ENCODE measurements at places on chromosomes 13 and 19.

- DNase-seq: no peak
Observed at GRCh38 chr19:13506471-13506820, at the start of gene CACNA1A. Gene CACNA1A, minus strand, starts transcription at chr19:13506479. Its CDS starts 255 bp downstream, at chr19:13506224.

GRCh38 chr19:48689449-48689848, 6.3 kb upstream of the FUT2 start:
- no peak for DNase-seq

DNA sequence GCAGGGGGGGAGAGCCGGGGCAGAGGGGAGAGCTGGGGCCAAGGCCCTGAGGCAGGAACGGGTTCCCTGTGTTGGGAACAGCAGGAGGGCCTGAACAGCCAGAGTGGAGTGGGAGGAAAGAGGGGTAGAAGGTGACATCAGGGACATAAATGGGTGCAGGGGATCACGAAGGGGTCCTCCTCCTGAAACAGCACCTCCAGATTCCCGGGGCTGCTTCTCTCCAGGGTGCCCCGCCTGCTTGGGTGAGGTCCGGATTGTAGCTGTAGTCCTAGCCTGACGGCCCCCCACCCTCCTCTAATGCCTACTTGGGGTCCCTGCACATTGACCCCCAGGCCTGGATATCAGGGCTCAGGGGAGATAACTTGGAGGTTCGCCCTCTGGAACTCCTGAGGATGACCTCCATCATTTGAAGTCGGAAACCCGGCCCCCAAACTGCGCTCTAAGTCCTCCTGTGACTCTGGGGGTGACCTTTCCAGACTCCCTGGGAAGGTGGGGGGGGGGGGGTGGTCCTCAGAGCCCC, 473 bp upstream of the SCN1B start:
- DNase-seq: no peak

DNA sequence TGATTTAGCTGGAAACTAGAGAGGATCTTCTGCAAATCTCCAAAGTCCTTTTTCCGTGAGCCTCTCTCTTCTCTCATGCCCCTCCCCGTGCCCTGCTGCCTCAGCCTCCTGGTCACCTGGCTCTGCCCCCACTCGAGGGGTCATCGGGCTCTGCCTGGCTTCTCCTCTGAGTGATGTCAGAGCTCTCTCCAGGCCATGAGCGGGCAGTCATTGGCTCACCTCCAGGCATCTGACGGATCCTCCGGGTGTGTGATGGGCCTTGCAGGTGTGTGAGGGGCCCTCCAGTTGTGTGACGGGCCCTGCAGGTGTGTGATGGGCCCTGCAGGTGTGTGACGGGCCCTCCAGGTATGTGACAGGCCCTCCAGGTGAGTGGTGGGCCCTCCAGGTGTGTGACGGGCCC, 10.3 kb upstream of the GAS6 start:
- no peak for DNase-seq

GRCh38 chr13:46665633-46666482, 112.9 kb downstream of the LRCH1 start:
- DNase-seq: no peak

DNA sequence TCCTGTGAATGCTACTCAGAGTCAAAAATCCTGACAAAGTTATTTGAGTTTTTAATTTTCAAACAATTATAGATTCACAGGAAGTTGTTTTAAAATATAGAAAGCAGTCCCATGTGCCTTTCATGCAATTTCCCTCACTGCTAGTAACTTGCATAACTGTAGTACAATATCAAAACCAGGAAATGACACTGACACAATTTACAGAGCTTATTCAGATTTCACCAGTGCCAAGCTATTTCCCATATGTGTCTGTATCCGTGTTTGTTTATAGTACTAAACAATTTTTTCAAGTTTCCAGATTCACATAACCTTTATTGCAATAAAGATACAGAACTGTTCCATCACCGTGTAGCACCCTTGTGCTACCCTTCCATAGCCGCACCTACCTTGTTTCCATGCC, 934.6 kb downstream of the PCDH17 start:
- DNase-seq: no peak

DNA sequence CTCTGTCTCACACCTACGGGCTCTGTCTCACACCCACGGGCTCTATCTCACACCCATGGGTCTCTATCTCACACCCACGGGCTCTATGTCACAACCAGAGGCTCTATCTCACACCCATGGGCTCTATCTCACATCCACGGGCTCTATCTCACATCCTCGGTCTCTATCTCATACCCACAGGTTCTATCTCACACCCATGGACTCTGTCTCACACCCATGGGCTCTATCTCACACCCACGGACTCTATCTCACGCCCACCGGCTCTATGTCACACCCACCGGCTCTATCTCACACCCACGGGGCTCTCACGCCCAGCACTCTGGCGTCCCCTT, 73.9 kb downstream of the COL4A2 start:
- no peak for DNase-seq

DNA sequence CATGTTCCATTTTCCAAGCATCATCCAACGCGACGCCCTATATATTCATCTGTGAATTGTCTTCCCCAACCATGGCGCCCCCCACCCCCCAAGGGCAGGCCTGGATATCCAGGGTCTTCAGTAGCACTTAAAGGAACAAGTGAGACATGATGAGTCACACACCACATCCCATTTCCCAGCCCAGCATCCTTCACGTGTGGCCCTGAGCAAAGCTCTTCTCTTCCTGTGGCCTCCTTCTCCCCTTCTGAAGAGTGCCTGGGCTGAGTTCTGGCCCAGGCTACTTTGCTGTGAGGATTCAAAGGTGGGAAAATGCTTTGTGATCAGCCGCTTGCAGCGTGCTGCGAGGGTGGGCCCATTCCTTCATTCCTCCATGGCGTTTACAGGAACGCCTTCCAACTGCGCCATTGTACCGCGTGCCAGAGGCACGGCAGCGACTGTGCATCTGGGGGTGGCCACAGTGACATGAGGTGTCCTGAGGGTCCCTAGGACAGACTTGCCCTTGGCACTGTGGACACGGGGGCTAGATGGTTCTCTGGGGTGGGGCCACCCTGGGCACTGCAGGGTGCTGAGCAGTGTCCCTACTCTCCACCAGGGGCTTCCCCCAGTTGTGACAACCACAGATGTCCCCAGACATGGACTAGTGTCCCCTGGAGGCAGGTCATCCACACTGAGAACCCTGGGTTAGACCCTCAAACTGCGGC, 11.7 kb downstream of the PLIN4 start:
- no peak for DNase-seq
